Fibroblast of skin of left biceps (primary cell): ENCODE measurements at places on chromosomes 6 and 20.
A peak's percentile ranks its signal among the peaks of the same experiment; 100 is the strongest.

- no peak for DNase-seq
Observed at GRCh38 chr6:125340991-125341390, 39.2 kb upstream of the HDDC2 start.

DNA sequence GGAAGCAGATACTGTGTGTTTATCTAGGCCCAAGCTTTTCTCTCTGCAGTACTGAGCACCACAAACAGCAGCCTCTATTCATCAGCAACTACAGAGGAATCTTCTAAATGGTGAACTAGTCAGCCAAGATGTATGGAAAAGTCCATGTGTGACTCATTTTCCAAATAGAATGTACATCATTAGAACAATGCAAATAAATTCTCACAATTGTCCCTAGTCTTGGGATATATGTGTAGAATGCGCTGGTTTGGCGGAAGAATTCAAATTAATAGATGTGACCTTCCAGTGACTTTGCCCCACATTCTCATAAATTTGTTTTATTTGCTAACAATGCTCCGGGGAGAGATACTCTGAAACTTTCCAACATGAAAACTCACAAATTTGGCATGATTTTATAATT is 436.2 kb downstream of the CBLN4 start:
- DNase-seq = no peak

GRCh38 chr6:163836876-163837690 is 422.6 kb downstream of the QKI start:
- no peak for DNase-seq

GRCh38 chr6:127519469-127519785 is 292 bp upstream of the MTCL3 start:
- no peak for DNase-seq

GRCh38 chr6:161434350-161434749 is 160.5 kb upstream of the AGPAT4 start:
- no peak for DNase-seq

- no peak for DNase-seq
Observed at GRCh38 chr6:26501482-26501986, 1.4 kb downstream of the BTN1A1 start.

- DNase-seq = no peak
Observed at GRCh38 chr6:149164199-149164750, 153.2 kb upstream of the TAB2 start.

DNA sequence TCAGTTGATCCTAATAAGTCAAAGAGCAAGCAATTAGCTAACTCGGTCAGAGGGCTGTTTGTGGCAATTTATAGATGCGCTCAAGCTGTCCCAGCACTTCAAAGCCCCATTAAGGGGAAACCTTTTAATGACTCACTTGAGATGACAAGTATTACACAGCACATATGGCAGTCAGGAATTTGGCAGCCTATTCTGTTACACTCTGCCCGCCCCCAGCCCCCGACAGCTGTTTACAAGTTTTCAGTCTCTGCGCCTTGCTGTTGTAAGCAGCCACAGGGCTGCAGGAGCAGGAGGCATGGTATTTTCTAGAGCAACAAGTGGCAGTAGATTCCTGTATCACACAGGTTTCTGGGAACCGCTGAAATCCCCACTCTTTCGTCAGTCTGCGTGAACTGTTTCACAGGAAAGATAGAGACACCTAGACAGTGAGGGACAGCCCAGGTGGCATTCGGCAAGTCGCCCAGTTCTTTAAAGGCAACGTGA is 263.0 kb downstream of the FOXC1 start:
- DNase-seq = no peak

DNA sequence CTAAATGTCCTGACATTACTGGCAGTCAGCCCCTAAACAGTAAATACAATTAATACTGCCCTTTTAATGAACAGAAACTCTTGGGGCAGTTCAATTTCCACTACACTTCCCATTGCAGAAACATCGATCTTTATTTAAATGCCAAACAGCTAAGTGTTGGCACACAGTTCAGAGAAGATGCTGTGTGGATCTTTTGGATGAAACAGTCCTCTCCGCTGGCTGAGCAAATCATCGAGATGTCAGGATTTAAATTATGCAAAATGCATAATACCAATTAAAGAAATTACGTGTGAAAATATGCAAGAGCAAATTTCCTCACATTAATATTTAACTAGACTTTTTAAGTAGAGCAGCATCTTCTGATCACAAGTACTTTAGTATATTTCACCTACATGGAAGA is 132.6 kb downstream of the KIF16B start:
- DNase-seq = no peak

DNA sequence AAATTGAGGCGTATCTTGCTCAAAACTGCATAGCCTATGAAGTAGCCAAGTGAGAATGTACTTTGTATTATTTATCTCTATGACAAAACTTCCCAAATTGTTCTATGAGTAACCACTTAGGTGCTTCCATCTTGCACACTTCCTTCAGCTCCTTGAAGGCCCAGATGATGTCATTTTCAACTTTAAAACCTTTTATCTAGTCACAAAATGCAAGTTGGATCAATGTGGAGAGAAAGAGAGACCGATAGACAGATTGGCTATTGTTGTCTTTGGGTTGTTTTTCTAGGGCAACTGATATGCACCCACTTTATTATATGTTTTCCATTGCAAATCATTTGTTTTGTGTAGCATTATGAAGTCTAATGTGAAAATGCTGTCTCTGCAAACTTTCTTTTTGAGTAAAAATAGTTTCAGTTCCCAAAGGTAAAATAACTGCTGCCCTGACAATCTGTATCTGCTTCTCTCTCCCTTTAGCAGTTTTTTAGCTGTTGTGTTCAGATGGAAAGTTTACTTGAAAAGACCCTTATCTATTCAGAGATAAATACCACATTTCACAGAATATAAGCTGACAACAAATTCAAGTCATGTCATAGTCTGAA is 73.7 kb upstream of the CITED2 start:
- no peak for DNase-seq

DNA sequence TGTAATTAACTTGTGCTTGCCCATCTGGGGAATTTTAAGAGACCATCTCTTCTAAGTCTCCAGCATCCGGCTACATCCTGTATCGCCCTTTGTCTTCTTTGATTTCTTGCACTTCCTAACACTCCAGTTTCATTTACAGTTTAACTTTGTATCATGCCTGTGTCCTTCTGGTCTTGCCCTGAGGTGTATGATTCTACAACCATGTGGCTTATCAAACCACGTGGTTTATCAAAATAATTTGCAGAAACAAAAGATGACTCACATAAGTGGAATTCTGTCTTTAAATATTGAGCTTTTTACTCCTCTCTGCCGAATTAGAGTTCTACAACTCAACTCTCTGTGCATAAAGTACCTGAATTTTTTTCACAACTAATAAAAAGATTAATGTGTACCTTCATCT is 580.7 kb downstream of the KIF16B start:
- no peak for DNase-seq

DNA sequence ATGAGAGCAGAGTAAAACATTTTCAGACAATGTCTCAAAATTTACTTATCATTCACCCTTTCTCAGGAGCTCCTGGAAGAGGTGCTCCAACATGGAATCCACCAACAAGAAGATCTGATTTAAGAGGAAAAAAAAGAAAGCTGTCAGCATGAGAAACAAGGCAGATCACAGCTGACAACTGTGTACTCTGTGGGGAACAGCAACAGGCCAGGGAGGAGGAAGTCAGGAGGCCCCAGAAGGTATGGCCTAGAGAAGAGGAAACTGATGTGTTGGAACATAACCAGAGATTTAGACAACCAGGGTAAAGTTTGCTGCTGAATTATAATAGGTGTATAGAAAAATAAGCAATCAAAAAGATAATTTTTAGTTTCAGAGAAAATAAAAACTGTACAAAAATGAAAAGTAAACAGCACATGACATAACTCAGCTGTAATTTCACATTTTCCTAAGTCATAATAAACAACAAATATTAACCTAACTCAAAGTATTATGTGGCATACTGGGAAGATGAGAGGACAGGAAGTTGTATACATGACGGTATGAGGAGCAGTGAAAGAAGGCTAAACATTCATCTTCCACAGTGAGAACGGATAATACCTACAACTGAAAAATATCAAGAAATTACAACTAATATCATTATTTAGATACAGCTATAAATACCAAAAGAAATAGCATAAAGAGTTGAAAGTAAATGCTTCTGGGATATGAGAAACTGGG is 113.6 kb upstream of the EMILIN3 start:
- DNase-seq = no peak

DNA sequence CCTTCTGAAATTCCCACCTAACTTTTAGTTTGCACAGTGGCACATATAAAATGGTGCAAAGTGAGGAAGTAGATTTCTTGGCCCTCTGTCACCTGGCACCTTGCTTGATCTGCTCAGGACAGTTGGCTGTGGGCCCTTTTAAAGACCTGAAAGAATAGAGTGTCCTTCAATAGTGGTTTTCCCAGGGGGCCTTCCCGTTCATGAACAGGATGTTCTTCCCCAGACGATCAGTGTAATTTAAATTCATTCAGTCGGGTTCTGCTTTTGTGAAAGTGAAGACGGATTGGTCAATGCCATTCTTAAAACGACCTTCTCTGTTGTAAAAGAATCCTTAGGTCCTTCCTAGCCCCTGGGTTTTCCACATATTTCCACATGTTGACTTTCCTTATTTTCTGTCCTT is 178.5 kb downstream of the SASH1 start:
- DNase-seq = no peak

DNA sequence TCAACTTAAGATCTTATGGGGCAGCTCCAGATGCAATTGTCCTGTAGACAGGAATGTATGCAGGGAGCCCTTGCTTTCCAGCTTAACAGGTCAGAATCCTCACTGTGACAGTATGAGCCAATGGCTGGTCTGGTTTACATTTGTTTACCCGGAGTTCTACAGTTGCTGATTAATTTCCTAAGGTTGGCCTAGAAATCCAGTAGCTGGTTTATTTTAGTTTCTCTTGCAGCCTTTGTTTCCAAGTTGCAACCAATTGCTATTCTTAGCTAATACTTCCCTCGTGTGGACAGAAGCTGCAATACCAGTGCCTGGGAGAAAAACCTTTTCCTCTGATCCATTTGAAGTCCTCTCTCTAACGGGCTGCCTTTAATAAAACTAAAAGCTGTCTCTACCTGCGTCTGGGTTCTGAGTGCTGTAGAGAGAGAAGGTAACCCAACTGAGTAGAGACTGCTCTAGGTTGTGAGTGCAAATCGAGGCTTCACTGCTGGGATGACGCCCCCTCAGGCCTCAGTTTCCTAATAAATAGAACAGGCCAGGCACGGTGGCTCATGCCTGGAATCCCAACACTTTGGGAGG is 45.9 kb downstream of the ZNF217 start:
- DNase-seq = peak; percentile 54

DNA sequence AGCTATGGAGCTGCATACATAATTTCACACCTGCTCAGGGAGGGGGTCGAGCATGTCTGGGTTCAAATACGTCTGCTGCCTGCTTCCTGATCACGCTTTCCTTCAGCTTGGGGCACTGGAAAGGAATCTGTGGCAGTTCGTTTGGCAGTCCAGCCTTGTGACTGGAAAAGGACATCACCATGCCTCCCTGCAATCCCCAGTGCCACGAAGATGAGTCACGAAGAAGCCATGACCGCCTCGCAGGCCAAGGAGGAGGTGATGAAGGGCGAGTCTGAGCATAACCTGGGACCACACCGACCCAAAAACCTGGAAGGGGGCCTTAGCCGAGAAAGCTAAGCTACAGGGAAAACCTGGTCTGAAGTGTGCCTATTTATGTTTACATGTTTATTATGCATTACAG is 13.1 kb downstream of the JAG1 start:
- DNase-seq = no peak

DNA sequence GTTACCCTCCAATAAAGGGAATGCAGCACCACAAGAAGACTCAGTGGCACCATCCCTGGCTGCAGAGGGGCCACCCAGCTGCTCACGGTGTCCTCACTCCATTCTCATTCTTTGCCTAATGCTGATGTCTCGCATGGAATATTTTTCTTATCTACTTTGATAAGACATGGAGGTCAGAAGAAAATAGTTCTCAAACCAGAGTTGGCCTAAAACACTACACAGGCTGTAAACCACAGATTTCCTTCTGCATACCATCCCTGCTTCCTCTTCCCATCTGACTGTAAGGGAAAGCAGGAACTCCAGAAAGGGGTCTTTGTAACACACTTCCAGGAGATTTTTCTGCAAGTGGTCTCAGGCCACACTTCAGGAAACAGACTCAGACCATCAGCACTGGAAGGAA is 43.1 kb upstream of the CD93 start:
- no peak for DNase-seq

DNA sequence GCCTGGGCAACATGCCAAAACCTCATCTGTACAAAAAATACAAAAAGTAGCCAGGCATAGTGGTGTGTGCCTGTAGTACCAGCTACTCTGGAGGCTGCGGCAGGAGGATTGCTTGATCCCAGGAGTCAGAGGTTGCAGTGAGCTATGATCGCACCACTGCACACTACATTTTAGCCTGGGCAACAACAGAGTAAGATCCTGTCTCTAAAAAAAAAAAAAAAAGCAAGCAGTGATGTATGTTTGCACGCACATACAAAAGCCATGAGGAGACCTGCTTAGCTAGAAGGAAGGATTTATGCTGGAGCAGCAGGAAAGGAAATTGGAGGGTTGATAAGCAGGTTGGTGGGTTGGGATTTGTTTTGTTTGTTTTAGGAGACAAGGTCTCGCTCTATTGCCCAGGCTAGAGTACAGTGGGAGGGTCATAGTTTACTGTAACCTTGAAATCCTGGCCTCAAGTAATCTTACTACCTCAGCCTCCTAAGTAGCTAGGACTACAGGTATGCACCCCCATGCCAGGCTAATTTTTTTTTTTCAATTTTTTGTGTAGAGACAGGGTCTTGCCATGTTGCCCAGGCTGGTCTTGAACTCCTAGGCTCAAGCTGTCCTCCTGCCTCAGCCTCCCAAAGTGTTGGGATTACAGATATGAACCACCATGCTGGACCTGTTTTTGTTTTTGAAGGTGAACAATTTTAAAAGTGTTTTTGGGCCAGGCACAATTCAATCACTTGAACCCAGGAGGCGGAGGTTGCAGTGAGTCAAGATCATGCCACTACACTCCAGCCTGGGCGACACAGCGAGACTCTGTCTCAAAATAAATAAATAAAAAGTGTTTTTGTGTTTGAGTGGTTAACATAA is 4.0 kb downstream of the ZSWIM3 start:
- no peak for DNase-seq

- DNase-seq = no peak
Observed at GRCh38 chr20:60934724-60935123, 317.3 kb upstream of the CDH4 start.

GRCh38 chr6:89506716-89507617 is 74.0 kb downstream of the ANKRD6 start:
- DNase-seq = no peak
